Activated T-helper 1 cell treated with anti-CD3 and anti-CD28 coated beads, Interleukin-12 subunit alpha, Interleukin-12 subunit beta, Interleukin-2, Interleukin-4 antibody, amounts not matched to agents 30 ng/mL and 10 ng/mL and 1 ng/mL, durations not matched to agents 14 hours and 24 hours and 36 hours (primary cell): ENCODE measurements at places on chromosomes 11 and 22. TPM values are rescaled to one million over a fixed set of nuclear protein-coding genes. Genes with fewer than 3 reads are reported as not detected.

The CCDC15 gene
- 3.1 and 3.4 TPM in 2 replicates for total RNA-seq

The TIGD3 gene
- 1.1 TPM in 2 replicates for total RNA-seq

The SCGB1D2 gene
- not detected in 2 replicates for total RNA-seq

The CENATAC gene
- 50.1 and 53.6 TPM in 2 replicates for total RNA-seq

The OR2AG1 gene
- not detected in 2 replicates for total RNA-seq

The TRIM48 gene
- not detected in 2 replicates for total RNA-seq

The MTCH2 gene
- total RNA-seq: 116 and 118 TPM in 2 replicates

The ARHGAP20 gene
- not detected in 2 replicates for total RNA-seq

The PKP3 gene
- total RNA-seq: not detected in 2 replicates

DNA sequence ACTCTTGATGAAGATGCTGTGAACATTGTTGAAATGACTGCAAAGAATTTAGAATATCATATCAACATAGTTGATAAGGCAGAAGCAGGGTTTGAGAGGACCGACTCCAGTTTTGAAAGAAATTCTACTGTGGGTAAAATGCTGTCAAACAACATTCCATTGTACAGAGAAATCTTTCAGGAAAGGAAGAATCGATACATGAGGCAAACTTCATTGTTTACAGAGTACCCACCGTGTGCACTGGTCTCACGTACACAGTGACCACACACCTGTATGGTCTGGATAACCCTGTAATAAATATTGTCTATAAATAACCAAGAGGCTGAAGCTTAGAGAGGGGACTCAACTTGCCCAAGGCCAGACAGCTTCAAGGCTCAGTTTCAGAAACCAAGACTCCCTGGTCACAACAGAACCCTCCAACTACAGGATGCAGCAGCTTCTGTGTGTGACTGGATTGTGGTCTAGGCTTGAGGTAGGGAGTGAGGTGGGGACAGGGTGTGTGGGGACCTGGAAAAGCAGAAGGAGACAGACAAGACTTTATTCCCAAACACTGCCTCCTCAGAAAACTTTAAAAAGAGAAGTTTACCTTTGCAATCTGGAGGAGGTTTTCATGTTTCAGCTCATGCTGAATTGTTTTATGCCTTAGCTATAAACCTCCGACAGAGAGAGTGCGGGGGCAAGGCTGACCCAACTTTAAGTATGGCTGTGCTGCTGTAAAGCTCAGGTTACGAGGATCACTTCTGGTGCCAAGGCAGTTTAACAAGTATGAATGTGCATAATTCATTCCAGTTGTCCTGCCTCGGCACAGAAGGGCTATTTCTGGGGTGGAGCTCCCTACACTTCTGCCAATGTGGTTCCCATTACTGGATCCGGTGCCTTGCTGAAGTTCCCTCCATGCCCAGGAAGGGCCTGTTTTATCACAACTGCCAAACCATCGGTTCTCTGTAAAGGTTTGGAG, 372.6 kb upstream of the NARS2 start:
- no peak overlapping the region for H3K27ac ChIP-seq
- no peaks in the 10 kb centered on the region for H3K4me1 ChIP-seq
- no peak for DNase-seq

- DNase-seq: no peak
- H3K36me3 ChIP-seq: no peaks in the 10 kb centered on the region
- no peaks in the 10 kb centered on the region for H3K27me3 ChIP-seq
- no peak overlapping the region for H3K4me3 ChIP-seq
- no peaks in the 10 kb centered on the region for H3K4me1 ChIP-seq
These were observed 17.9 kb downstream of the USH1C start for GRCh38 chr11:17526326-17526725.

DNA sequence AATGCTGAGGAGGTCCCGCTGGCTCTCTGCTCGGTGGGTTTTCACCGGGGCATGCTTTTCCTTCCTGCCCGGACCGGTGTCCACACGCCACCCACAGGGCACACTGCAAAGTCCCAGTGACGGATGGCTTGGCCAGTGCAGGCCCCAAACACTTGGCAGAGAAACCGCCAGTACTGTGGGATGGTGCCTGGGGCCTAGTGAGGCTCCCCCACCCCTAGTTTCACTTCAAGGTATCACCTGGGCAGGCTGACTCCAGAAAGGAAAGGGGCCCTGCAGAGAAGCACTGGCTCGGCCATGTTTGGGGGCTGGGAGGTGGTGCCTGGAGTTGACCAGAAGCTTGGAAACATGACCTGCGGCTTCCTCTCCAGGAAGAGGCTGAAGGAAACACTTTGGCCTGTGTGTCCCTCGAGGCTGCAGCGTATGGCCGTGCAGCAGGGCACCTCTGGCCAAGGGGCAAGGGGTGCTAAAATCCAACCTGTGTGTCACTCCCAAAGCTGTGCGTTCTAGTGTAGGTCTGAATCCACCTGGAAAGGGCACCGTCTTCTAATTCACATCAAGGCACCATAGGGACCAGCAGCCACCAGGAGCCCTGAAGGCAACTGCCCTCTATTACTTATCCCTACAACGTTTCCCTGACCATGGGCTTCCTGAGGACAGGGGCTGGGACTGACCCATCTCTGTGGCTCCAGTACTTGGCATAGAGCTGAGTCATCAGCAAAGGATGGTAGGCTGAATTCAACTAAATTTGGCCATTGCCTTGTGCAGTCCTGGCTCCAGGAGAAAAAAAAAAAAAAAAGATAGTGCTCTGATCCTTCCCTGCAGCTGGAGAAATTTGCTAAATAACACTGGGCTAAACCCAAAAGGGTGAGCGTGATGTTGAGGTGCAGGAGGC, 22.6 kb downstream of the TPBGL start:
- H3K36me3 ChIP-seq: peaks cover 2% of the 10 kb centered on the region
- H3K27ac ChIP-seq: no peak overlapping the region
- DNase-seq: no peak
- H3K27me3 ChIP-seq: no peaks in the 10 kb centered on the region
- H3K4me3 ChIP-seq: no peak overlapping the region
- peaks cover 23% of the 10 kb centered on the region for H3K4me1 ChIP-seq

DNA sequence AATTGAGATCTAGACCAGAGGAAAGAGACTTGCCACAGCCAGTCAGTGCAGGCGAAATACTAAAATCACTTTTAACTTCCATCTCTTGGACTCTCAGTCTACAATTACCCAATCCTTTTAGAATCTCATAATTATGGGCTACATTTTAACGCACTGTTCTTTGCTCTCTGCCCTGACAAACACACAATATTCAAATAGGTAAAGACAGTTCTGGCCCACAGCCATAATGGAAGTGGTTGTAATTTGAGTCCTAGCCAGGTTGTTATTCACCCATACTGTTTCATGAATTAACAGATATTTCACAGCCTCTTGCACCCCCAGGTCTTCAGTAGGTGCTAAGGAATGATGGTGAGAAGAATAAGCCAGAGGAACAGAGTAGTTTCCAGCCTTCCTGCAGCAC, 830 bp downstream of the C11orf97 start:
- H3K36me3 ChIP-seq: no peaks in the 10 kb centered on the region
- H3K27me3 ChIP-seq: peaks cover 54% of the 10 kb centered on the region
- H3K4me1 ChIP-seq: peaks cover 16% of the 10 kb centered on the region
- H3K4me3 ChIP-seq: no peak overlapping the region
- DNase-seq: no peak

DNA sequence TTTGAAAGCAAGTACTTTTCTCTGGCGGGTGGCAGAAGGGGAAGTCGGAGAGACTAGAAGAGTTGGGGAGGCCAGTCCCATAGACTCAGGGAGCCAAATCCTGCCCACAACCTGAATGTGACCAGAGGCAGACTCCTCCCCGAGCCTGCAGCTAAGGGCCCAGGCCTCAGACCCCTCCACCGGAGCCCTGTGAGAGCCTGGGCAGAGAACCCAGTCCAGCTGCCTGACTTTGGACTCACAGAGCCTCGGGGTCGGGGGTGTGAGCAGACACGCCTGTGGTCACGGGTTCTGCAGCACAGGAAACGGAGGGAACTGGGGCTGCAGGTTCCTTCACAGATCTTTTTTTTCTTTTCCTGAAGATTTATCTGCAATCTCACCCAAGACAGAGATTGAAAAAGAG, 312.3 kb downstream of the CTTN start:
- DNase-seq: no peak
- peaks cover 2% of the 10 kb centered on the region for H3K27me3 ChIP-seq
- H3K4me1 ChIP-seq: no peaks in the 10 kb centered on the region
- no peak overlapping the region for H3K4me3 ChIP-seq
- no peaks in the 10 kb centered on the region for H3K36me3 ChIP-seq

- no peak overlapping the region for H3K4me3 ChIP-seq
- H3K36me3 ChIP-seq: no peaks in the 10 kb centered on the region
- H3K27ac ChIP-seq: no peak overlapping the region
- no peaks in the 10 kb centered on the region for H3K4me1 ChIP-seq
These were observed 398.8 kb downstream of the GUCY1A2 start for GRCh38 chr11:106619320-106619990.

DNA sequence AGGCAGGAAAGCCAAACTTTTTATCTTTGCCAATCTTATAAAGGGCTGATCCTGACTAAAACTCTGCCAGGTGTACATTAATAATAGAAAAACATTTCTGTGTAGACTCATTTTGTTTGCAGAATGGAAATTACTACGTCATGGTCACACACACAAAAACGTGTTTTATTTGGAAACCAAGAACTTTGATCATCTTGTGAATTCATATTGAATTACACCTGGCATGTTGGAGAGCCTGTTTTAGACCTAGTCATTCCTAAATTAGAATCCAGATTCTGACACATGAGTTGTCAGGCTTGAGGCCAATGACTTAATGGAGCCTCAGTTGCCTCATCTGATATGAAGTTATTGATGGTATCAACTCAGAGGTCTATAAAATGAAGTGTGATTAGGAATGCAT, 235.6 kb upstream of the TENM4 start:
- H3K36me3 ChIP-seq: no peaks in the 10 kb centered on the region
- H3K4me1 ChIP-seq: no peaks in the 10 kb centered on the region
- no peaks in the 10 kb centered on the region for H3K27me3 ChIP-seq
- no peak for DNase-seq
- no peak overlapping the region for H3K4me3 ChIP-seq

DNA sequence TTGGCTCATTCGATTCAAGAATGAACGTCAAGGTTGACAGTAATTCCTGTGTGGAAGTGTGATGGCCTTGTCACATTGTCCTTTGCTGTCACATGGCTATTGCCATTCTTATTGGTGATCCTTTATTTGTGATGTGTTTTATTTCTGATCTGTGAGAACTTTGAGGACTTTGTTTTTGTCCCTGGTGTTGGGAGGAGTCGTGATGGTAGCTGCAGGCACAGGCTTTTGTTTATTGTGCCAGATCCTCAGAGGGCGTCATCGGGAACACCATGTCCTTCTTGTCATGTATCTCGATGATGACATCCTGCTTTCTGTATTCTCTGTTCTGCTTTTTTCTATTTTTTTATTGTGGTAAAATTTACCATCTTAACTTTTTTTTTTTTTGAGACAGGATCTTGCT, 5.6 kb downstream of the PICK1 start:
- no peak for DNase-seq
- no peaks in the 10 kb centered on the region for H3K27me3 ChIP-seq
- H3K4me1 ChIP-seq: peaks cover 4% of the 10 kb centered on the region
- H3K4me3 ChIP-seq: no peak overlapping the region
- H3K27ac ChIP-seq: no peak overlapping the region

DNA sequence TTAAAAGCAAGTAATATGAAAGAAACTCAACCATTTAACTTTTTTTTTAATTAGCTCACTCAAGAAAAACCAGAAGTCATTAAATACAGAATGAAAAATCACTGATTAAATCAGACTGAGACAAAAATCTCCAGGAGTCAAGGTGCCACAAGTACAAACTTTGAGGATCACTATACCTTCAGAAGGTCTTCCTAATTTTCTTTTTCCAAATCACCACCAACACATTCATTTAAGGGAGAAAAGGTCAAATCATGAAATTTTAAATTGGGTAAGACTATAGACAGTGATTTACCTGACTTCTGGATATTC, 32.3 kb downstream of the PITPNB start:
- no peaks in the 10 kb centered on the region for H3K27me3 ChIP-seq
- peaks cover 30% of the 10 kb centered on the region for H3K4me1 ChIP-seq
- DNase-seq: no peak

DNA sequence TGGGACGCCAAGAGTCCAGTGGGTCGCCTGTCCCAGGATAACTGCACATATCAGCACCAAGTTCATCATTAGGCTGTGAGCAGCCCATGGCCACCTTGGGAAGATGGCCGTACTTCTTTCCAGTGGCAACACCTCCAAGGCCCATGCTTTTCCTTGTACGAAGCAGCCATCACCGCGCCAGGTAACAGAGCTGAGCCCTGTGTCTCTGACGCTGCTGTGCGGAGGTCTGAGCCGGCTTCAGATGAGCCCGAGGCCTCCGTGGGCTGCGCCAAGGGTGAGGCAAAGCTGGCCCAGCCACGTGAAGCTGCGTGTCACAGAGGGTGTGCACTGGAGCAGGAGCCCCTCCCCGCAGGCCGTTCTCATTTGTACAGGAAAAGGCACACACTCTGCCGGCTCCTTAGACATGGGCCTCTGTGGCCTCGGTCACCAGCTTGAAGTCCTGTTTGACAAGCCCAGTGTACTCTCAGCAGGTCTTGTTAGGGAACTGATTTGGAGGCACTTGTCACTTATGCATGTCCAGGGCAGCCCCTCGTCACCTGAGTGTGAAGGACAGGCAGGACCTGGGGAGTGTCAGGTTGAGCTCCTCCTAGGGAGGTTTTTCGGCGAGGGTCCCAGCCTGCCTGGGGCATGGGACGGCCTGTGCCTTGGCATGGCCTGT, 401.5 kb downstream of the TBC1D22A start:
- H3K4me1 ChIP-seq: no peaks in the 10 kb centered on the region
- H3K27ac ChIP-seq: no peak overlapping the region
- H3K36me3 ChIP-seq: no peaks in the 10 kb centered on the region
- DNase-seq: no peak
- H3K27me3 ChIP-seq: no peaks in the 10 kb centered on the region
- no peak overlapping the region for H3K4me3 ChIP-seq

DNA sequence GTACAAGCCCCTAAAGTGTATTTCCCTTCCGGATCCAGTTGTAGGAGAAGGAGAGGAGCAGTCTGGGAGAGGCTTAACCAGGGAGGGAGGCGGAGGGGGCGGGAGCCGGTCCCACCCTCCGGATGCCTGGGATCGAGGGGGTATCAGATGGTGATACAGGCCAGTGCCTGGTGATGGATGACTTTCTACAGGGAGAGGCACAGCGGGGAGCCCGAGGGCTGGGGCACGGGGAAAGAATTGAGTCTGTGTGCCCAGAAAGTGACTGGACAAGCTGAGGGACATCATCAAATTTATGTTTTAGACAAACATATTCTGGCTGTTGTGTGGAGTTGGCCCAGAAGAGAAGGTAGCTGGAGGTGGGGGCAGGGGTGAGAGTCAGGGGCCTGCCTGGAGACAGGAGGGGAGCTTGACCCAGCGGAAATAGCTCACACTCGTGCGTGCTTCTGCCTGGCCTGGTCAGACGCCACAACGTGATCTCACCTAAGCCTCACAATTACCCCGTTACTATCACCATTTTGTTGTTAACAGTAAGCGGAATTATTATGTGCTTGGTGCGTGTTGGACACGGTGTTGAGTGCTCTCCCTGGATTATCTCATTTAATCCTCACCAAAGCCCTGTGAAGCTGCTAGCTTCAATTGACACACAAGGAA, 42.4 kb downstream of the AMPD3 start:
- H3K4me1 ChIP-seq: peaks cover 5% of the 10 kb centered on the region
- H3K36me3 ChIP-seq: peaks cover 30% of the 10 kb centered on the region
- no peak for DNase-seq
- H3K4me3 ChIP-seq: no peak overlapping the region
- H3K27me3 ChIP-seq: no peaks in the 10 kb centered on the region

- H3K4me3 ChIP-seq: no peak overlapping the region
- H3K4me1 ChIP-seq: peaks cover 6% of the 10 kb centered on the region
- H3K27me3 ChIP-seq: no peaks in the 10 kb centered on the region
- no peak overlapping the region for H3K27ac ChIP-seq
- DNase-seq: no peak
These were observed 77.8 kb downstream of the CDKN1C start for GRCh38 chr11:2807801-2808241.

- H3K36me3 ChIP-seq: peaks cover 15% of the 10 kb centered on the region
- DNase-seq: no peak
- H3K27ac ChIP-seq: no peak overlapping the region
These were observed 18.8 kb downstream of the APOL2 start for GRCh38 chr22:36220451-36220921.
